LHCN-M2 (cell line): ENCODE measurements at places on chromosomes 5 and 9.

DNA sequence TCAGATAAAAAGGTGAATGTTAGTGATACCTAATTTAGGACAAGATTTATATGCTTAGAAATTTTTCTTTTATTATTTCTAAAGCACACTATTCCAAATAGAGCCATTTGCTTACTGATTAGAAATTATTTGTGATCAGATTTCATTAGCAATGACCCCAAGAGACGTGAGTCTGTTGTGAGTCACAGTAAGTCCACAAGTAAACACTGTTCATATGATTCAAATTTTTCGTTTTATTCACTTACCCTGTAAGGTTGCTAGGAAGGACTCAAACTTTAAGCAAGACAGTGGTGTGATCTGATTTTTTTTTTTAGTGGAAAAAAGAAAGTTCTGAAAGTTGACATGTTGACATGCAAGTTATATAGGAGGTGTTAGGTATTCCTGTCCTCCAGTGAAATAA is 1.2 kb downstream of the CARD6 start:
- DNase-seq = peak; percentile 71

- DNase-seq = no peak
These were observed 316.5 kb downstream of the ICE1 start for GRCh38 chr5:5738797-5739489.

- no peak for DNase-seq
These were observed 6.2 kb upstream of the TMEM141 start for GRCh38 chr9:136784997-136785361.

DNA sequence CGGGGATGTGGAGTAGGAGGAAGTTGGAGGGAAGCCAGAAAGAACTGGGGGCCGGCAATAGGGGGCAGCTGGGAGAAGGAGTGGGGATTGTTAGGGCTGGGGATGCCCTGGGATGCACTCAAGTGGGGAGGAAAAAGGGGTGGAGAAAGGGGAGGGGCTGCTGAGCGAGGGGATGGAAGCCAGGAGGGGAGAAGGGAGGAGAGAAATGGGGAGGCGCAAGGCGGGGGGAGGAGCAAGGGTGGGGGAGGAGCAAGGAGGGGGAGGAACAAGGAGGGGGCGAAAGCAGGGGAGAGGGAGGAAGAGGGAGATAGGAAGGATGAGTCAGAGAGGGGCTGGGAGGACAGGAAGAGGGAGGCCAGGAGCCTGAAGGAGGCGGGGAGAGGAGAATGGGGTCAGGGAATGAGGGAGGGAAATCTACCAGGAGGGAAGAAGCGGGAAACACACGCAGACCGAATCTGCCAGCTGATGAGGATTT is 1.6 kb downstream of the IRX4 start:
- DNase-seq = no peak

GRCh38 chr5:59296317-59297264 is 596.9 kb downstream of the PDE4D start:
- peak; percentile 47 for DNase-seq

GRCh38 chr5:72505539-72506157 is 1.6 kb downstream of the ZNF366 start:
- DNase-seq = no peak

- peak; percentile 5 for DNase-seq
These were observed 613.7 kb upstream of the CDH18 start for GRCh38 chr5:20601678-20602100.

- no peak for DNase-seq
These were observed 52.2 kb upstream of the IRX4 start for GRCh38 chr5:1934801-1935429.

- DNase-seq = peak; percentile 98
These were observed 376.7 kb downstream of the DNAH5 start for GRCh38 chr5:13567819-13568218.

DNA sequence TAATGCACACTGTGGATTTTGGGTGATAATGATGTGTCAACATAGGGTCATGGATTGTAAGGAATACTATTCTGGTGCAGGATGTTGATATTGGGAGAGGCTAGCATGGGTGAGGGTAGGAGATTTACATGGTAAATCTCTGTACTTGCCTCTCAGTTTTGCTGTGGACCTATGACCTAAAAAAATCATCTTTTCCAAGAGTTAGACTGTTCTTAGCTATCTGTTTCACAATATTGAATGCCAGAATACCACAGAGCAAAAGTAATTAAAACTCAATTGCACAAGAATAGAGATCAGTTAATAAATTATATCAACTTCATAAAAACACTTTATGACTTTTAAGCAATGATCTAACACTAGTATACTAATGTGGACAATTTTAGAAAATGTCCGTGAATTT is 651.6 kb downstream of the HTR1A start:
- no peak for DNase-seq

DNA sequence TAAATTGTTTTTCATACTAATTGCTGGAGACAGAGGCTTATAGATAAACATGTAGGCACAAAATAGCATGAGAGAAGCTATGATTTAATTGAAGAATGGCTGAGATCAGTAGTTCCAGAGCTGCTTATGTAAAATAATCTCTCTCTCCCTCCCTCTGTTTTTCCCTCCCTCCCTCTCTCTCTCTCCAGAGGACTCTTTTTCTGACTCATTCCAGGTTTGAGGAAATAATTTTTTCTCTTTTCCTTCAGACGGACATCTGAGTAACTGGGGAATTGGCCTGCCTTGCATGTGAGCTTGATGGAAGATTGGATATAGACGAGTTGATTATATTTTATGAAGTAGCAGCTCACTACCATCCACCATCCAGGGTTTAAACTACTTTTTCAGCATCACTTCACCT is 35.5 kb downstream of the KCTD16 start:
- peak; percentile 41 for DNase-seq

DNA sequence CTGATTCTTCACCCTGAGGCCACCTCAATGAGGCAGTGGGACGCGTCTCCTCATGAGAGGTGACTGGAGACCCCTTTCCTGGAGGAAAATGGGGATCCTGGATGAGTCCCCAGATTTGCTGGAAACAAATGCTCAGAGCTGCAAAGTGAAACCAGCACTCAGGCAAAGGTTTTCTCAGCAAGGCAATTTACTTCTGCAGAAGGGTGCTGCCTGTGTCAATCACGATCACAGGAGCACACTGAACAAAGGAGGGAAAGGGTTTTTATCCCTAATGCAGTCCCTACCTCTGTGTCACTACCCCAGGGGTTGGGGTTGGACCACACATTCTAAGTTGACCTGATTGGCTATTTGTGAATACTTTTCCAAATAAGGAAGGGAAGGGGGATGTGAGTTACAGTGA is 69.9 kb upstream of the CDK20 start:
- no peak for DNase-seq

GRCh38 chr9:121267689-121268597 is at the start of gene GSN:
Gene GSN (plus strand): TSS chr9:121268162. CDS start chr9:121301972, 33,810 bp downstream.
- DNase-seq = peak; percentile 71

GRCh38 chr5:1333986-1334385 is 10.9 kb downstream of the CLPTM1L start:
- no peak for DNase-seq

- DNase-seq = no peak
These were observed 238.6 kb downstream of the ENC1 start for GRCh38 chr5:74401946-74402320.

- peak; percentile 35 for DNase-seq
These were observed 51.7 kb downstream of the LPAR1 start for GRCh38 chr9:110986529-110986928.

GRCh38 chr5:16690243-16690852 is 73.6 kb upstream of the RETREG1 start:
- DNase-seq = peak; percentile 41

- DNase-seq = no peak
These were observed 1453.3 kb downstream of the MAT2B start for GRCh38 chr5:164958688-164959087.

DNA sequence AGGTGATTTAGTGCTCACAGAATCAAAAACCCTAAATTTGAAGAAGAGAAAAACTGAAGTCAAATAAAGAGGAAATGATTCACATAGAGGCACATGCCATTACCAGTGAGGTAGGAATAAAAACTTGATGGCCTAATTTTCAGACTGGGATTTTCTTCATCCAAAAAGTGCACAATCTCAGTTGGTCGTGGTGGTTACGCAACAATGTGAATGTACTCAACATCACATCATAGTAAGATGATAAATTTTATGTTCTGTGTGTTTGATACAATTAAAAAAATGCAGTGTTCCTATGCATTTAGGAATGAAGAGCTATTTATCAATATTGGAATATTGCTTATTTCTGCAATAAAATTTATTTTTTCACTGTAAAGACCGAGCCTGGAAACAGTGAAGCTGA is 60.7 kb downstream of the SV2C start:
- DNase-seq = no peak

DNA sequence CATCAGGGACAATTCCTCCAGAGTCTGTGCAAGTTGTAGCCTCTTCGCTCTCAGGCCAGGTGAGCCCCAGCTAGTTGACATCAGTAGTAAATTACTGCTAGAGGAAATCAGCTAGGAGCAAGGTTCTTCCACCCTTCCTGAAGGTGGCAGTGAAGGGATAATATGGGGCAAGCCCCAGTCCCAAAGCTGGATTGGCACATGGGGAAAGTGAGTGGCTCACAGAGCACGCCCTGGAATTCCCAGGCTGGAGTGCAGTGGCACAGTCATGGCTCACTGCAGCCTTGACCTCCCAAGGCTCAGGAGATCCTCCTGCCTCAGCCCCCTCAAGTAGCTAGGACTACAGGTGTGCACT is 82.1 kb downstream of the CYFIP2 start:
- DNase-seq = no peak

GRCh38 chr5:135222171-135222681 is 176.8 kb downstream of the MACROH2A1 start:
- DNase-seq = peak; percentile 47

DNA sequence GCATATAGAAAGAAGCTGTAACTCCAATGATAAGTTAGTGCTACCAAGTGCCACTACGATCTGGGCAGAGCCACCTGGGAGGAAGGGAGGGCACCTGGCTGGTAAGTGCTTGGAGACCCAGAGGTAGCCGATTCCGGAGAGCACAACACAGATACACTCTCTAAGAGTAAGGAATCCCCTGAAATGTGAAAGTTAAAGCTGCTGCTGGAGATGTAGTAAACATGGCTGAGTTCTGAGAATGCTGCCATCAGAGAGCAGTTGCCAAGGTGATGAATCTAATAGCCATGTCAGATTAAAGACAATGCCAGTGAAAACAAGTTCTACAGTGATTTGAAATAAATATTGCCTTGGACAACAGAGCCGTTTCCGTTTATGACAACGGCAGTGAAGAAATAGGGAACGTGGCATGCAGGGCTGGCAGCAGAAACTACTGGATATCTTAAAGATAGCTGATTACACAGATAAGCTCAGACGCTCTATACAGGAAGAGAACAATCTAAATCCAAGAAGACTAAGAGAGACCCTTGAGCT is 561.2 kb upstream of the C9orf72 start:
- no peak for DNase-seq

GRCh38 chr5:72246954-72247442 is 73.0 kb downstream of the MRPS27 start:
- DNase-seq = peak; percentile 75

DNA sequence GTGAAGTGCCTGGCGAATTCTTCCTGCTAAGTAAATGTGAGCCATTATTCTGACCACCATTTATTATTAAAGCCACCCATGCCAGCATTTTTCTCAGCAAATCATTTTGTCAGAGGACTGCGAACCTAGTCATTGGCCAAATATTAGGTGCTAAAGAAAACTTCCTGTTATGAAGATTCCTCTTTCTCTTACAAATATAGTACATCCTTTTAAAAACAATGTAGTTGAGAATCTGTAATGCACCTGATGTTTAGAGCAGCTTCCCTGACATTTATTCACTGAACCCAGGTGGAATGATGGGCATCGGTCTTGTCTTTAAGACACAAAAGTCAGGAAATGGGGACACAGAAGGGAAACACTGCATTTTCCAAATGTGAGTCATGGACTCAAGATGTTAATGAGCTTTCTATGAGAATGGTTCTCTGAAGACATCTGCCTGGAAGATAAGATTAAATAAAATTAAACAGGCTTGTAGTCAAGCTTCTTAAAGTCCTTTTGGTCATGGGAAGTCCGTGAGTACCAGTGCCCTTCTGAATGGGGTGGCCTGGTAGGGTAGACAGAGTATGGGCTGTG is 290.6 kb downstream of the FBXL7 start:
- DNase-seq = no peak

- no peak for DNase-seq
These were observed 13.6 kb upstream of the IL17B start for GRCh38 chr5:149392718-149393117.

- no peak for DNase-seq
These were observed 64.2 kb upstream of the SPTLC1 start for GRCh38 chr9:92179286-92180001.

DNA sequence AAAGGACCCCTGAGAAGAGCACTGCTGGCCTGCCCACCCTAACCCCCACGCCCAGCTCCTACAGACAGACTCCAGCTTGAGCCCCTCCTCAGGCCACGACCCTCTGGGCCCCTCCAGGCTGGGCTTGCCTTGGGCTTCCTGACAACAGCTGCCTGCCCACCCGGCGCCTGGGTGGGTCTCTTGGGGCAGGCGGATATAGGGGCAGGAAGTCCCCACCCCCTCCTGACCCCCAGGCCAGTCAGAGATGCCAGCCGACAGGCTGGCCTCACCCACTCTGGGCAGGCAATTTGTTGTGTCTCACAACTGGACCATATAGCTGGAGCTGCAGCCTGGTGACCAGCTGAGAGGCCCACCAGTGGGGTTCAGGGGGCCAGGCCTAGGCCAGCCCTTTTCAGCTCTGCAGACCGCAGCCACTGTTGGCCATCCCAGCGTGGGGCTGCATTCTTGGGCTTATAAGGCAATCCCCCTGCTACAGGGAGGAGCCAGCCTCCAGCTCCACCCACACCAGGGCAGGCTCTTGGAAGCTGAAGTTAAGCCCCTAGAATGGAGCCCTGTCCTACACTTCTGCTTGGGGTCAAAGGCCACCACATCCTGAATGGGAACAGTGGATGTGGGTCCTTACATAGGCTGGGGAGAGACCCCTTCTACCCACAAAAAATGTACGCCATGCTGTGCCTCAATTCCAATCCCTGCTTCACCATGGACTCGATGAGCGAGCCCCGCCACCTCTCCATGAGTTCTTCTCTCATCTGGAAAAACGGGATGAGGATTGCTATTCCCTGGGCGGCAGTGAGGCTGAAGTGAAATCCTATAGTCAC is 2.0 kb downstream of the PDLIM7 start:
- peak; percentile 94 for DNase-seq

GRCh38 chr9:95729046-95729445 is 146.4 kb upstream of the ERCC6L2 start:
- DNase-seq = no peak

GRCh38 chr5:142439207-142439860 is 114.5 kb upstream of the SPRY4 start:
- DNase-seq = peak; percentile 86

GRCh38 chr5:174217527-174217926 is 172.0 kb downstream of the NSG2 start:
- no peak for DNase-seq

DNA sequence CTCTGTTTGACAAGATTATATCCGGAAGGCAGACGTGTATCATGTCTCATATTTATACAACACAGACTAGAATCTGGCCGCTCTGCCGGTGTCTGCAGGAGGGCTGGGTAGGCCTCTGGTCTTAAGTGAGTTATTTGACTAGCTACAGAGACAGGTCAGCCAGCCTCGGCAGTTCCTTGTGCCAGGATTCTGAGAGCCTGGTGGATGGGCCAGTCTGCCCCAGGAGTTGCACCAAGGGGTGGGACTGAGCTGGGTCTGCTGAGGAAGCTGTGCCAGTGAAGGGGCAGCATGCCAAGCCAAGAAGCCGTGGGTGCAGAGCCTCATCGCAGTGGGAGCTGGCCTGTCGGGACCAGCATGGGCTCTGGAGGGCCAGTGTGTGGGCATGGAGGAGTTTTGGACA is 7.1 kb downstream of the SNX18 start:
- DNase-seq = no peak

- peak; percentile 17 for DNase-seq
These were observed 350.1 kb downstream of the TMEM232 start for GRCh38 chr5:110376281-110376951.
